Activated CD8-positive, alpha-beta memory T cell treated with anti-CD3 and anti-CD28 coated beads, Interleukin-2, amount 50 U/mL, for 4 hours (primary cell): ENCODE measurements at places on chromosomes 13 and 19.

DNA sequence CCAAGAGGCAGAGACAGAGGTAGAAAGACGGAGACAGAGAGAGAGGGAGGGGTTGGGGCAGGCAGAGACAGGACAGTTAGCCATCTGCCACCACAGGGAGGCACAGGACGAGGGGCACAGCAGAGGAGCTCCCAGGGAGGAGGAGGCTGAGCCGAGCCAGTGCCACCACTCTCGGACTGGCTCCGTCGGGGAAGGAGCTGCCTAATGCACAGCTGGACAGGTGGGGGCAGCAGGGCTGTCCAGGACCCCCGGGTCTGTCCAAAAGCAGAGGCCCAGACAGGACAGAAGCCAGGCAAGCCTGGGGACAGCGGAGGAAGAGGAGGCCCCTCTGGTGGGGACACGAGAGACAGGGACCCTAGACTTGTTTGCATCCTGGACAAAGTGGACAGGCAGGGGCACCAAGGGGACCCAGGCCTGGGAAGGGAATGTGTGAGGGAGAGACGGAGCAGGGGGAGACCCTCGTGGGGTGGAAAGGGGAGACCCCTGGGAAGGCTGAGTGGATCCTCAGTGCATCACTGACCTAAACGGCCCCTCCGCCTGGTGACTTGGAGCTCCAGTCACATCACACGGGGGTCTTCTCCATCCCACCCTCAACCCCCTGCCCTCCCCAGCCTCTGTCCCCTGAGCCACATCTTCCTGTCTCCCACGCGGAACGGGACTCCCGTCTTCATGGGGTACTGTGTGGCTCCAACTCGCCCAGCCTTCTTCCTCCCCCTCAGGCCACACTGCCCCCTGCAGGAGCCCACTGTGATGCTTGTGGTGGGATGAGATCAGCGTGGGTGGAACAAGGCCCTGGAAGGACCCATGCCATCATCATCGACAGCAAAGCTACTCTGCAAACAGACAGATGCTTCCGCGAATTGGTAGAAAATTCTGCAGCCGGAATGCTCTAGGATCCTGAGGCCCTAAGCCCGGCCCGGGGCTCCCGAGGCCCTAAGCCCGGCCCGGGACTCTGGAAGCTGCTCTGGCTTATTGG lies 915 bp downstream of the F10 start:
- DNase-seq: no peak

- DNase-seq: no peak
Observed at GRCh38 chr19:40981591-40981990, 9.5 kb upstream of the CYP2B6 start.

- no peak for DNase-seq
Observed at GRCh38 chr13:35211949-35212348, 264.5 kb downstream of the MAB21L1 start.

- no peak for DNase-seq
Observed at GRCh38 chr13:58376775-58377174, 745.2 kb downstream of the PCDH17 start.

DNA sequence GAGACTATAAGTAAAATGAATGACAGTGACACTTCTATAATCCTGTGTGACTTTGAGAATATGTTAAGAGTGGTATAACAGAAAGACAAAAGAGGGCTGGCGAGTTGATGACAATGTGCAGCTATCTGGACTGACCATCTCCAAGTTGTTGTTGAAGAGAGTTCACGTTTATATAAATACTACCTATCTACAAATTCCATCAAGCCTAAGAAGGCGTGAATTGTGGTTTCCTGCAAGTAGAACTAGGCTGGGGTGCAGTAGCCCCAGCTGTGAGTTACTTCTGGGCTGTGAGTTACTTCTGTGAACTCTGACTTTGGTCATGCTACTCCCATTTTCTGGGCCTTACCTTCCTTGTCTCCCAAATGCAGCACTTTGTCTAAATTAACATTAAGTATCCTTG lies 561.0 kb downstream of the TBC1D4 start:
- no peak for DNase-seq

GRCh38 chr13:51832471-51833152 lies 12.4 kb downstream of the TMEM272 start:
- peak; percentile 52 for DNase-seq

- no peak for DNase-seq
Observed at GRCh38 chr19:42131149-42132029, 857 bp downstream of the POU2F2 start.

DNA sequence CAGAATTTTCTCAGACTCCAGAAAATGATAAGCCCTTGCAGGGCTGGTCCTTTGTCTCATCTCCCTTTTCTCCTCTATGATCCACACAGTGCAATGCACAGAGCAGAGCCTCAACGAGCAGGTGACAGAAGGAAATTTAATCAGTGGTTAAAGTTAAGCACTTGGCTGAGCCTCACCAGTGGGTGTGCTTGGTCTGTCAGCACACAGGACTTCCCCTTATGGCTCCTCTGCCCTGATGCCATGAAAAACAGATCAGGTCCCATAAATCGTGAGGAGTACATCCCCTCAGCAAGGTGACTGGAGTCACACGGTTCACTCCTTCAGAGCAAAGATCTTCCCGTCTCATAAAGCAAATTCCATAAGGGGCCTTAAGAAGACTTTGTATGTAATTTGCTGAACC lies 818.2 kb downstream of the UQCRFS1 start:
- DNase-seq: no peak

DNA sequence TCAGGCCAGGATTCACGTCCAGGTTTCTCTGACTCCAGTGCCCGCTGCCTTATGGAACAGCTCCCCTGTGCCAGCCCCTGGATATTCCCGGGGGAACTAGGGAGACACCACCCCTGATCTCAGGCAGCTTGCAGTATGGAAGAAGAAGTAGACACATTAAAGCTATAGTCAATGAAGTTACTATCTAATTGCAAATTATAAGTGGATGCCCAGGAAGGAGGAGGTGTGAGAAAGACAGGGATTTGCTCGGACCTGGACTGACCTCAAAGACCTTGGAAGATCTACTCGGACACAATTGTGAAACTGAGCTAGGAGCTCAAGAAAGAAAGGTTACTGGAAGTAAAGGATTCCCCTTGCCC lies 10.4 kb downstream of the SIGLEC11 start:
- no peak for DNase-seq

- DNase-seq: no peak
Observed at GRCh38 chr19:2229103-2230032, 6.8 kb downstream of the PLEKHJ1 start.

GRCh38 chr13:37959284-37959683 lies 89.7 kb upstream of the TRPC4 start:
- no peak for DNase-seq

DNA sequence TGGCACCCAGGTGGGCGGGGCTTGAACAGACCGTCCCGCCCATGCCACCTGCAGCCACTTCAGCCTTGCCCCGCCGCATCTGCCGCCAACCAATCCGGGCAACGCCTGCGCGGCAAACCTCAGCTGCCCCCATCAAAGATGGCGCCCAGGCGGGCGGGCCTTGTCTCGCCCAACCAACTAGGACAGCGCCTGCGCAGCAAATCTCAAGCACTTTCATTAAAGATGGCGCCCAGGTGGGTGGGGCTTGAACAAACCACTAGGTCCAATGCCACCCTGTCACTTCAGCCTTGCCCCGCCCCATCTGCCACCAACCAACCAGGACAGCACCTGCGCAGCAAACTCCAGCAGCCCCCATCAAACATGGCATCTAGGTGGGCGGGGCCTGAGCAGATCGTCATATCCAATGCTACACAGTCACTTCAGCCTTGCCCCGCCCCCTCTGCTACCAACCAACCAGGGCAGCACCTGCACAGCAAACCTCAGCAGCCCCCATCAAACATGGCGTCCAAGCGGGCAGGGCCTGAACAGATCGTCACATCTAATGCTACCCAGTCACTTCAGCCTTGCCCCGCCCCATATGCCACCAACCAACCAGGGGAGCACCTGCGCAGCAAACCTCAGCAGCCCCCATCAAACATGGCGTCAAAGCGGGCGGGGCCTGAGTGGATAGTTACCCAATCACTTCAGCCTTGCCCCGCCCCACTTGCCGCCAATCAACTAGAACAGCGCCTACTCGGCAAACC lies 1.4 kb downstream of the PEG3 start:
- DNase-seq: no peak

DNA sequence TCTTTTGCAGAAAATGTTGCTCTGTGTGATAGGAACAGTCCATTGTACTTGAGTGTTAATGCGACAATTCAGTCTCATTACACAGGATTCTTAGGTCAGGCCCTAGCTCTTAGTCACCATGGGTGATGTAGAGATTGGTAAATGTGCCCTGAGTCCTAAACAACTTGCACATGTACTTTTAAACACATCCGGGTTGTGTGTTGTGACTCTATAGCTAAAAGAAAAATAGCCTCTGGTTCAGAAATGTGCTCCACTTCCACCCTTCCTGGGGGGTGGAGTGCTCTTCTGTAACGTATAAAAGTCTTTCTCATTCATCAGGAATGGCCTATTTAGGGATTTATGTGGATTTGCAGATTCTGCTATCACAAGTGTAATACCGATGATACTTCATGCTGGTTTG lies 5.2 kb downstream of the SPATA13 start:
- no peak for DNase-seq

DNA sequence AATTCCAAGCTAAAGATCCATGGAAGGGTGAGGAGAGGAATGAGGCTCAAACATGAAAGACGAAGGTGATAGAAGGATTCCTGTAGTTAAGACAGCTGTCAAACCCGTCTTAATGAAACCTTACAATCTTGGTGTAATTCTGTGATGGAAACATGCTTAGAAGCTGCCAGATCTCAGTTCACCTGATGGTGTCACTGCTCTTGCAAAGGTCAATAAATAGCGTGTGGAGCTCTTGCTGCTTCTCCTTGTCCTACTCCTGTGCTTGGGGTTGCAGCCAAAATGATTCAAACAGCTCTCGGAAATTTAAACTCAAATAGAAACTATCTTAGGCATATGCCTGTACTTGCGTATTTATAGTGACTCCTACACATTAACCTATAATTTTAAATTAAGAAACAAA lies 1705.0 kb downstream of the OLFM4 start:
- DNase-seq: no peak

DNA sequence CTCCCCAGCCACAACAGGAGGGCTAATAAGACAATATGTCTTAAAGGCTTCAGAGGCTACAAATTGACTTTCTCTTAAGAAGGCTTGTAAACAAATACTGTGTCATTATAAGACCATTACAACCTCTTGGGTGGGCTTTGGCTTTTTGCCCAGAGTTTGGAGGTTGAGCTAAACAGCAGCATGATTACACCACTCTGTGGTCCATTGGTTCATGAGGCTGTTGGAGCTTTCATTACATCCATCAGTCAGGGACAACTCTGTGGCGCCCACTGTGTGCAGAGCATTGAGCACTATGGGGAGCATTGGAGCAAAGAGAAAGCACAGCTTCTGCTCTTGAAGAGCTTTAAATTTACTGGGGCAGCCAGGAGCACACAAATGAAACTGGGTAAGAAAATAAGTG lies 75.9 kb downstream of the TNFSF11 start:
- no peak for DNase-seq

DNA sequence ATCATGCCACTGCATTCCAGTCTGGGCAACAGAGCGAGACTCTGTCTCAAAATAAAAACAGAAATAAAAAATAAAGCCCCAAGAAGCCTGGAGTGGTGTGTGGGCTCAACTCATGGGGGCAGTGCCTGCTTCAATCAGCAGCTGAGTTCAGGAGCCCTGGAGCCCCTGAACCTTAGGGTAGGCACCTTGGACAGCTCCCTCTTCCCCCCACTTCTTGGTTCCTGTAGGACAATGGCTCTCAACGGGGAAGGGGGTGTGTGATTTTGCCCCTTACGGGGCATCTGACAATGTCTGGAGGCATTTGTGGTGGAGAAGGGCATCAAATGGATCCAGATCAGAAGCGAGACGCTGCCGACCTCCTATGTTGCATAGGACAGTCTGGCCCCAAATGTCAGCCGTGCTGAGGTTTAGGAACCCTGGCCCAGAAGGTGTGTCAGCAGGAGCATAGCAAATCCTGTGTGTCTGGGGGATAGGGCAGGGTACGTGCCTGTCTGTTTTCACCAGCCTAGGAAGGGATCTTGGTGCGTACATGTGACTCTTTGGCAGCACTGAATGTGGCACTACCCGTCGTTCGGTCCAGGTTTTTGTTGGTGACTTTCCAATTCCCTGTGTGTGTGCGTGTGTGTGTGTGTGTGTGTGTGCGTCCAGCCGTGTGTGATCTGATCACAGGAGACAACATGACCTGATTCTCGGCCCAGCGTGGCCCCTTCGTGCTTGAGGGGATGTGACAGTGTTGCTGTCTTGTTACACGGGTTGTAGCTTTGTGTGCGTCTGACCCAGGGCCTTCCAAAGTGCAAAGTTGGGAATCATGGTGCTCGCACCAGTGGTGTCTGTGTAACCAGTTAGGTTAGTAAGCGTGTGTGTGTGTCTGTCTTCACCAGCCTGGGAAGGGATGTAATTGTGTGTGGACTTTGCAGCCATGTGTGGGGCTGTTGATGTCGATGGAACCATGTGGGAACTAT lies 7.5 kb downstream of the IGLON5 start:
- DNase-seq: no peak

DNA sequence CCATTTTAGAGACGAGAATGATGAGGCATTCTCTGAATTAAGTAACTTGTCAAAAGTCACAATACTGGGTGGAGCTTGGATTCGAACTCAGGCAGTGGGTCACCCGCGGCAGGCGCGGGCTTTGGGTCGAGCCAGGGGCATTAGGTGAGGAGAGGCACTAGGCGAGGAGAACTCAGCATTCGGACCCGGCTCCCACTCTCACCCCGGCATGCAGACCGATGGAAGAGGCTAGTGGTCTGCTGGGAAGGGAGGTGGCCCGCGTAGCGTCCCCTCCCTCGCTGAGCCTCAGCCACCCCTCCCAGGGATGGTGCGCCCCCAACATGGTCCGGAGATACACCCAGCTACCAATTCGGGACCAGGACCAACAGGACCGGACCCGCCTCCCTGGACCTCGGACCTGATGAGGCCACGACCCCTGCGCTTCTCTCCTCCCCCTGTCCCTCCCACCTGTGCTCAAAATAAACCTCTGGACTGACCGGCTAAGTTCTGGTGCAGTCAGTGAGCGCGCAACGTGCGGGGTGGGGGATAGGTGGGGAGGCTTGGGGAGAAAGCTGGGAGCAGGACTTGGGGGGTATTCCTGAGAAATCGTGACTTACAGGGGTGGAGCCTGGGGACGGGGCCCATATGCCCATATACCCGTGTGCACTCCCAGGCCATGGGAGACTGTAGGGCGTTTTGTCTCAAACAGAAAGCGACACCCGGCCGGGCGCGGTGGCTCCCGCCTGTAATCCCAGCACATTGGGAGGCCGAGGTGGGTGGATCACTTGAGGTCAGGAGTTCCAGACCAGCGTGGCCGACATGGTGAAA lies 1.3 kb upstream of the SNAPC2 start:
- no peak for DNase-seq

- DNase-seq: no peak
Observed at GRCh38 chr13:108609353-108609752, 20.1 kb upstream of the MYO16 start.

DNA sequence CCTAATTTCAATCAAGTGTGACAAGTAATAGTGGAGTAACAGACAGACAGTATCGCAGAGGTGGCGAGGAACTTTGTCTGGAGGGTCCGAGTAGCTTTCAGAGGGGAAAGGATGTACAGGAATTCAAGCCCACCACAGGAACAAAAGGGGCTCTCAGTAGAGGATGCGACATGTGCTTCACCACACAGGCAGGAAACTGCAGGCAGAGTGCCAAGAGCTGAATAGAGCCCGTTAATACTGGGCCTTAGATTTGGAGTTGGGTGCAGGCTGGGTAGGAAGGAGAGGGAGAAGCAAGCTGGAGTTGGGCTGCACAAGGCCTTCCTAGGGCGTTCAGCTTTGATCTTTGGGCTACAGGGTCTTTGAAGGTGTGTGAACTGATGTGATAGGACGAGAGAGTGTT lies 1.2 kb downstream of the CCDC70 start:
- DNase-seq: no peak

GRCh38 chr13:79898996-79899395 lies 418.0 kb downstream of the NDFIP2 start:
- no peak for DNase-seq
